Upper lobe of left lung (tissue), 6 donors: ENCODE measurements at places on chromosomes 4 and X. TPM values are rescaled to one million over a fixed set of nuclear protein-coding genes. Genes with fewer than 3 reads are reported as not detected.

TCP11X2 gene
- not detected for total RNA-seq

DNA sequence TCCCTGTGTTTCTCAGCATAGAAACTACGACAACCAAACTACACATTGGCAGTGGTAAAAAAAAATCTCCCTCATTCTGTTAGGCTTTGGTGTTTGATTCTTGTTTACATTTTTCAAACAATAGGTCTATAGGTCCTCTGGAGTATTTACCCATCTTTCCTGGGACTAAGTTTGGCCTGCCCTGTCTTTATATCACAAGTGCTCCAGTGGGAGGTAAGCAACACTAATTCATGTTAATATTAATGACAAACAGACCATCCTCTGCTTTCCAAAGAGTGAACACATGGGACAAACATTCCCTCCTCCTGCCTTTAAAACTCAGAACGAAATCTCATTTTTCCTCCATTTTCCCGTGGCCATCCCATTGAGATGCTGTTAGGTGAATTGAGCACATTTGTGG is 514.1 kb upstream of the INTU start:
- DNase-seq: no peak

GRCh38 chr4:112732142-112732541 is 95.2 kb downstream of the LARP7 start:
- DNase-seq: no peak

GRCh38 chr4:8083086-8083825 is 75.4 kb downstream of the ABLIM2 start:
- DNase-seq: no peak

STATH gene
- not detected for total RNA-seq
